ENCODE measurements at places on chromosomes 5 and 9.

DNA sequence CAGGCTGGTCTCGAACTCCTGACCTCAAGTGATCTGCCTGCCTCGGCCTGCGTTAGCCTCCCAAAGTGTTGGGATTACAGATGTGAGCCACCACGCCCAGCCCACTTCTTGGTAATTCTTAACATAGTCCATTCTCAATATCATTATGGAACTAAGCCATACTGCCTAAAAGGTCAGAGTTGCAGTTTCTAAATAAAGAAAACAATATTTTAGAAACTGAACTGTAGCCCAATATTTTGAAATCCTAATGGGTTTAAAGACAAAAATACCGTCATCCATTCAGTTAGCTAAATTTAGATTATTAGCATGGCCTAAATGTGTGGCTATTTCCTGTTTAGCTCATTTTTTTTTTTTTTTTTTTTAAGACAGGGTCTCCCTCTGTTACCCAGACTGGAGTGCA lies 99.5 kb downstream of the USP20 start:
- DNase-seq = no peak

DNA sequence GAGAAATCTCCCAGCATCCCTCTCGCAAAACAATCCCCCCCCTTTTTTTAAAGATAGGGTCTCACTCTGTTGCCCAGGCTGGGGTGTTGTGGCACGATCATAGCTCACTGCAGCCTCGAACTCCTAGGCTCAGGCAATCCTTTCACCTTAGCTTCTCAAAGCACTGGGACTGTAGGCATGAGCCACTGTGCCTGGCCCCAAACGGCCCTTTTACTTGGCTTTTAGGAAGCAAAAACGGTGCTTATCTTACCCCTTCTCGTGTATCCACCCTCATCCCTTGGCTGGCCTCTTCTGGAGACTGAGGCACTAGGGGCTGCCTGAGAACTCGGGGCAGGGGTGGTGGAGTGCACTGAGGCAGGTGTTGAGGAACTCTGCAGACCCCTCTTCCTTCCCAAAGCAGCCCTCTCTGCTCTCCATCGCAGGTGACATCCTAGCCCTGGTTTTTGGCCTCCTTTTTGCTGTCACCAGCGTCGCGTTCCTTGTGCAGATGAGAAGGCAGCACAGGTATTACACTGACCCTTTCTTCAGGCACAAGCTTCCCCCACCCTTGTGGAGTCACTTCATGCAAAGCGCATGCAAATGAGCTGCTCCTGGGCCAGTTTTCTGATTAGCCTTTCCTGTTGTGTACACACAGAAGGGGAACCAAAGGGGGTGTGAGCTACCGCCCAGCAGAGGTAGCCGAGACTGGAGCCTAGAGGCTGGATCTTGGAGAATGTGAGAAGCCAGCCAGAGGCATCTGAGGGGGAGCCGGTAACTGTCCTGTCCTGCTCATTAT lies 6.8 kb downstream of the CA9 start:
- no peak for DNase-seq

GRCh38 chr9:16964228-16964627 lies 93.8 kb upstream of the BNC2 start:
- no peak for DNase-seq

GRCh38 chr9:27421577-27421976 lies 102.5 kb upstream of the IFNK start:
- no peak for DNase-seq

GRCh38 chr5:151750121-151750520 lies 8.3 kb downstream of the ATOX1 start:
- no peak for DNase-seq

DNA sequence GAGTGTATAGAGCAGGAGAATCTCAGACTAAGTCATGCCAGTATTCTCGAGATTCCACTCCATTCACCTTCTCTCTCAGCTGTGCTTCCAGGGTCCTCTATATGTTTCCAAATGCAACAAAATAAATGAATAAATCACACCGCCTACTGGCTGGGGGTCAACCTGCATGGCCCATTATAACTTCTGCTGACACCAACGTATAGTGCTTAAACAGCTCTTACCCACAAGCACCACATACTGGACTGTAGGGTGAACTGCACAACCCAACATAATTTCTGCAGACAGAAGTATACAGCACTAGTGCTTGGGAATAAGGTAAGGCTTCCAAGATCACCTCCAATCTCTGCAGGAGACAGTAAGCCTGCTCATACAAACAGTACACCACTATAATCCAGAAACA lies 33.1 kb upstream of the HTR4 start:
- DNase-seq = no peak
